Keratinocyte (primary cell): ENCODE measurements at places on chromosomes 16 and 17.

DNA sequence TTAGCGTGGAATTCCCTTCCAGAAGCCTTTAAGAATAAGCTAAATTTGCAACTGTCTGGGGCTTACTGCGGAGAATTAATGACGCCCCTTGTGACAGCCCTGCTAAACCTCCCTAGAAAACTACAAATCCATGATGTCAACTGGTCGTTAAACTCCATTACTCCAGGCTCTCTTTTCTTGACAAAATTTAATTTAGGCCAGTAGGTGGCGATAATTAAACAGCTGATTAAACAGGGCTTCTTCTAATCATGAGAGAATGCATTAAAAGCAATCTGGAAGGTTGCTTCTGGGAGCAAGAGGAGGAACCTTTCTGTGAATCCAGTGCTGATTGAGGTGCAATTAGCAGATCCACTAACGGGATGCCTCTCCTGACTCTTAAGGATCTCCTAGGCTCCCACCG is 8.1 kb upstream of the NLRP1 start:
- no peaks in the 10 kb centered on the region for H3K4me1 ChIP-seq
- H3K36me3 ChIP-seq, result no peaks in the 10 kb centered on the region
- H3K27me3 ChIP-seq, result peaks cover 18% of the 10 kb centered on the region
- no peak overlapping the region for H3K27ac ChIP-seq
- no peak overlapping the region for H3K4me3 ChIP-seq
- DNase-seq, result no peak

DNA sequence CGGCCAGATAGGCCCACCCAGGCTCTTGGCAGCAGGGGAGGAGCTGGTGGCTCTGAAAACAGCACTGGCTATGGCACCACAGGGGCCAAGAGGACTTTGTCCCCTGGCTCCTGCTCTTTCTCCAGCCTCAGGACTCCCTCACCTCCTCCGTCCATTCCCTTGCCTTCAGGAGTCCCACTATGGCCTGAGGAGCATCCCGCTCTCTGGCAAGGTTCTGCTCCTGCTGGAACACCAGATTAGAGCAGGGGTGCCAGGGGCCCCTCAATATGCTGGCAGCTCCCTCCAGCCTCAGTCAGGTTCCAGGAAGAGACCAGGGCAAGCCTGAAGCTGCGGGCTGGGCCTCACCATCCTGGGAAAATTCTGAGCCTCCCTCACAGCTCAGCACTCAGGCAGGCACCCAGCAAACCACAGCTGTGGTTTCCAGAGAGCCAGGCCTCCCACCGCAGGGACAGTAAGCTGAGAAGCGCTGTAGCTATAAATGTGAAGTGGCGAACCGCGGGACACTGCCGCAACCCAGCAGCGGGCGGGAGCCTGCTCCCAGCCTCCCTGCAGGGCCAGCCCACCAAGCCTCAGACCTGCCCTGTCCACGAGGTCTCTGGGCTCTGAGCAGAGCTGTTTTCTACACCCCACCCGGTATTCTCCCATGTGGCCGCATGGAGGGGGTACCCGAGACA is 25.7 kb downstream of the C17orf100 start:
- no peak for DNase-seq
- no peak overlapping the region for H3K4me3 ChIP-seq
- no peak overlapping the region for H3K27ac ChIP-seq
- H3K4me1 ChIP-seq, result peaks cover 19% of the 10 kb centered on the region

GRCh38 chr16:30946671-30947540 is 2.0 kb upstream of the ORAI3 start:
- no peak overlapping the region for H3K4me3 ChIP-seq
- H3K27me3 ChIP-seq, result no peaks in the 10 kb centered on the region
- no peak for DNase-seq
- H3K27ac ChIP-seq, result no peak overlapping the region
- peaks cover 21% of the 10 kb centered on the region for H3K36me3 ChIP-seq

DNA sequence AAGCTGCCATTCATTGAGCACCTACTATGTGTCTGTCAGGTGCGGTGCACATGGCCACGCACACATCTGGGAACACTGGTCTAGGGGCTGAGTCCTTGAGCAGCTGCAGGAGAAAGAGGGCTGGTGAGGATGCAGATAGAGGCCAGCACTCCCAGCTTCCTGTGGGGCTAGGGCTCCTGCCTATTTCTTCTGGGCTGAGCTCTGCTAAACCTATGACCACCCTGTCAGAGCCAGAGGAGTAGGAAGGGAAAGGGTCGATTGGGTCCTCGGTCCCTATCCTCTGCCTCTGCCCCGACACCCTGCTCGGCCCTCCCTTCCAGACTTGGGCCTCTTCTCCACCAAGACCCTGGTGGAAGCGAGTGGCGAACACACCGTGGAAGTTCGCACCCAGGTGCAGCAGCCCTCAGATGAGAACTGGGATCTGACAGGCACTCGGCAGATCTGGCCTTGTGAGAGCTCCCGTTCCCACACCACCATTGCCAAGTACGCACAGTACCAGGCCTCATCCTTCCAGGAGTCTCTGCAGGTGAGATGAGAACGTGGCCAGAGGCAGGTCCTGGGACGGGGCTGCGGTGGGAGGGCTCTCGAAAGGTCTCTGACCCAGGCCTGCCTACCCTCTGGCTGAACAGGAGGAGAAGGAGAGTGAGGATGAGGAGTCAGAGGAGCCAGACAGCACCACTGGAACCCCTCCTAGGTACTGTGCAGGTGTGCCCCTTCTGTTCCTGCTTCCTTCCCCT is 4.0 kb upstream of the TMEM88 start:
- H3K4me3 ChIP-seq, result no peak overlapping the region
- H3K27me3 ChIP-seq, result no peaks in the 10 kb centered on the region
- peaks cover 23% of the 10 kb centered on the region for H3K4me1 ChIP-seq
- H3K27ac ChIP-seq, result no peak overlapping the region
- no peak for DNase-seq

DNA sequence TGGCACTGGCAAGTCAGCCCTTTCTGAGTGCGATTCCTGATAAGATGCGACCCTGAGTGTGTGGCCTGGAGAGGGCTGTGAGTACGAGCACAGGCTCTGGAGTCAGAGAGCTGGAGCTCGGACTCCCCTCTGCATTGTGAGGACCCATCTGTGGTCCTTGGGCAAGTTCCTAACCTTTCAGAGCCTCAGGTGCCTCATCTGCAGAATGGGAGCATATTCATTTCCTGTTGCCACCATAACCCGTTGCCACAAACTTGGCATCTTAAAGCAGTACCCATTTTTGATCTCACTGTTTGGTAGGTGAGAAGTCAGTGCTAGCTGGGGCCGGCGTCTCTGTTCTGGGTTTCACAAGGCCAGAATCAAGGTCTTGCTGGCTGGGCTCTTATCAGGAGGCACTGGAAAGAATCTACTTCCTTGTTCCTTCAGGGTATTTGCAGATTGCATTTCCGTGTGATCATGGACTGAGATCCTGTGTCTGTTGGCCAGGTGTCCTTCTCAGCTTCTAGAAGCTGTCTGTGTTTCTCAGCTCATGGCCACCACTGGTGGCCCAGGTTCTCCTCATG is 20.2 kb downstream of the KNOP1 start:
- DNase-seq, result no peak
- peaks cover 16% of the 10 kb centered on the region for H3K4me1 ChIP-seq
- peaks cover 1% of the 10 kb centered on the region for H3K36me3 ChIP-seq
- H3K27ac ChIP-seq, result no peak overlapping the region
- H3K27me3 ChIP-seq, result no peaks in the 10 kb centered on the region

DNA sequence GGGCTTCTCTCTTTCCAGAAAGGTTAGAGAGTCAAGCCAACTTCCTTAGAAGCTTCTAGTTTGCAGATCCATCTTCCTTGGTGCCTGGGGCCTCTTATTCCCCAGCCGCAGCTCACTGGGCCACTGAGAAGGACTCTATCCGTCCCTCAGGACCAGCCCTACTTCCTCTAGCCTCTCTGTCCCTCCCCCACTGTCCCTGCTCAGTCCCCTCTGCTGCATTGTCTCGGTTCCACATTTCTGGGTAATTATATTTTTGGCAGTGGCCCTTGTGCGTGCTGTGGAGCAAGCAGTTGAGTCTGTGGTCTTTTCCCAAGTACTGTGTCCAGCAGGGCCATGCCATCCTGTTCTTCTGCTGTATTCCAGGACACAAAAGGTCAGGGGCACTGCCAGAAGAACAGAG is 17.8 kb downstream of the IRX3 start:
- no peak overlapping the region for H3K27ac ChIP-seq
- no peaks in the 10 kb centered on the region for H3K4me1 ChIP-seq
- H3K36me3 ChIP-seq, result no peaks in the 10 kb centered on the region
- peaks cover 4% of the 10 kb centered on the region for H3K27me3 ChIP-seq
- DNase-seq, result no peak

DNA sequence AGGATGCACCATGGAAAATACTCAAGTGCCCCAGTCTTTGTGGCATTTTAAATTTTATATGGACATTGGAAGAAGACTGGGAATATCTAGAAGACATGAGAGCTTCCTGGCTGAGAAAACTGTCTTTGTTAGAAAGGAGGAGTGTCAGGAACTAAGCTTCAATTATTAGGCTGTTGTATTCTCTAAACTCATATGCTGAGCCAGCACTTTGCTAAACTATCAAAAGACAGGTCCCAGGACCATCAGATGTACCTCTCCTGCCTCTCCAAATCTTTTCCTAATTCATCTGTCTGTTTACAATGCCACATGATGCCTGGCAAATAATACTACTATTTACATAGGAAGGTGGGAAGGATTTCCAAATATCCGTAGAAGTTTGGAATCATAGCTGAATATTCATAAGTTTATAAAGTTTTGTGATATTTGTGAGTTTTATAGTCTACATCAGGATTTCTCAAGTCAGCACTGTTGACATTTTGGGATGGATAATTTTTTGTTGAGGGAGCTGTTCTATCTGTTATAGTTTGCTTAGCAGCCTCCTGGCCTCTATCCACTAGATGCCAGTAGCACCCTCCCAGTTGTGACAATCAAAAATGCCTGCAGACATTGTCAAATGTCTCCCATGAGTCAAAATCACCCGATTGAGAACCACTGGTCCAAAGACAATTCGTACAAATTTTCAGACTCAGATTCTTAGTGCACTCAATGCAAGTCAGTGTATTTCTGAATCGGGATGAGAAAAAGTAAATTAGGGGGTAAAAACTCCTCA is 61.2 kb upstream of the NETO2 start:
- no peaks in the 10 kb centered on the region for H3K36me3 ChIP-seq
- H3K4me3 ChIP-seq, result no peak overlapping the region
- no peaks in the 10 kb centered on the region for H3K27me3 ChIP-seq
- H3K4me1 ChIP-seq, result no peaks in the 10 kb centered on the region
- no peak for DNase-seq
- H3K27ac ChIP-seq, result no peak overlapping the region

GRCh38 chr16:81569361-81570034 is 124.9 kb downstream of the CMIP start:
- no peak overlapping the region for H3K4me3 ChIP-seq
- H3K4me1 ChIP-seq, result peaks cover 27% of the 10 kb centered on the region
- H3K27me3 ChIP-seq, result no peaks in the 10 kb centered on the region

GRCh38 chr17:76363107-76363842 is 9.6 kb upstream of the PRPSAP1 start:
- H3K36me3 ChIP-seq, result no peaks in the 10 kb centered on the region
- no peaks in the 10 kb centered on the region for H3K27me3 ChIP-seq
- no peak for DNase-seq
- H3K4me3 ChIP-seq, result no peak overlapping the region
- H3K4me1 ChIP-seq, result peaks cover 15% of the 10 kb centered on the region

DNA sequence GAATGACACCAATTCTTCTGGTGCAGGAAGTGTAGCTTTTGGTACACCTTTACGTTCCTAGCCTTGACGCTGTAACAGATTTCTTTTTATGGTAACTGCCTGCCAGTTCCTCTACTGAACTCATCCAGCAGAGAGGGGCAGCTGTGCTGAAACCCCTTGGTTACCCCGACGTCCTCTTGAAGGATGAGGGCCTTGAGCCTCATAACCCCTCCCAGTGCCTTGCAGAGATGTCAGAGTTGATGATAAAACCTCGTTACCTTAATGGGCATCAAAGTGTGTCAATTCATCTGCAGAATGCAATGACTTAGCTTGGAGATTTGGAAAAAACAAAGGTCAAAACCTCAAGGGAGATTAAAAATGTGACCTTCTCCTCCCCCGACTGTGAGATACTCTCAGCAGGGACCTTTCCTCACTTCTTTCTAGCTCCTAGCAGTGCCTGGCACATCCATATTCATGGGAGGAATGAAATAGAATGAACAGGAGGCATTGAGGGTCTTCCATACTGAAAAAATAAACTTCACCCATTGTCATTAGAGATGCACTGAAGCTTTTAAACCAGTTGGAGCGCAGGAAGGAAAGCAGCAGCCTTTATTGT is 69.2 kb downstream of the SDR42E1 start:
- H3K4me1 ChIP-seq, result peaks cover 12% of the 10 kb centered on the region
- no peak overlapping the region for H3K27ac ChIP-seq
- no peaks in the 10 kb centered on the region for H3K27me3 ChIP-seq
- H3K36me3 ChIP-seq, result no peaks in the 10 kb centered on the region
- no peak for DNase-seq
- no peak overlapping the region for H3K4me3 ChIP-seq

- peaks cover 31% of the 10 kb centered on the region for H3K4me1 ChIP-seq
- no peak for DNase-seq
- peaks cover 2% of the 10 kb centered on the region for H3K36me3 ChIP-seq
- H3K27ac ChIP-seq, result no peak overlapping the region
- H3K27me3 ChIP-seq, result no peaks in the 10 kb centered on the region
Observed at GRCh38 chr17:17727111-17727659, 45.9 kb downstream of the RAI1 start.

- H3K36me3 ChIP-seq, result no peaks in the 10 kb centered on the region
- no peak for DNase-seq
- H3K4me3 ChIP-seq, result no peak overlapping the region
- peaks cover 9% of the 10 kb centered on the region for H3K4me1 ChIP-seq
- no peak overlapping the region for H3K27ac ChIP-seq
- H3K27me3 ChIP-seq, result peaks cover 45% of the 10 kb centered on the region
Observed at GRCh38 chr16:84292011-84292410, 2.7 kb upstream of the WFDC1 start.

DNA sequence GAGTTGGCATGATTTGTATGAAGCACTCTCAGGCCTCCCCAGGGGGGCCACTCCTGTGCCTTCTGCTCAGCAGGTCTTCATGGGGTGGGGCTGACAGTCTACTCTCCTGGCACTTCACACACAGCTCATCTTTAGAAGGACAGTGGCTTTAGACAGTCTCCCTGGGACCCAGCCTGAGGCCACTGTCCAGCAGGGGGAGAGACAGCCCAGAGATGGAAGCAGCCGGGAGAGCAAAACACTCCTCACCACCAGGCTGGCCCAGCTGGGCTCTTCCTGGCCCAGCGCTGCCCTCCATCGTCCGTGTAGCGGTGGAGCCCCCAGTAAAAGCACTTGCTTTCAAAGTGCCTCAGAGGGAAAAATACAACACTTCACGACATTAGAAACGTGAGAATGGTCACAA is 62.0 kb upstream of the CRHR1 start:
- no peaks in the 10 kb centered on the region for H3K4me1 ChIP-seq
- no peak overlapping the region for H3K4me3 ChIP-seq
- H3K27ac ChIP-seq, result no peak overlapping the region
- peaks cover 12% of the 10 kb centered on the region for H3K27me3 ChIP-seq
- no peak for DNase-seq

DNA sequence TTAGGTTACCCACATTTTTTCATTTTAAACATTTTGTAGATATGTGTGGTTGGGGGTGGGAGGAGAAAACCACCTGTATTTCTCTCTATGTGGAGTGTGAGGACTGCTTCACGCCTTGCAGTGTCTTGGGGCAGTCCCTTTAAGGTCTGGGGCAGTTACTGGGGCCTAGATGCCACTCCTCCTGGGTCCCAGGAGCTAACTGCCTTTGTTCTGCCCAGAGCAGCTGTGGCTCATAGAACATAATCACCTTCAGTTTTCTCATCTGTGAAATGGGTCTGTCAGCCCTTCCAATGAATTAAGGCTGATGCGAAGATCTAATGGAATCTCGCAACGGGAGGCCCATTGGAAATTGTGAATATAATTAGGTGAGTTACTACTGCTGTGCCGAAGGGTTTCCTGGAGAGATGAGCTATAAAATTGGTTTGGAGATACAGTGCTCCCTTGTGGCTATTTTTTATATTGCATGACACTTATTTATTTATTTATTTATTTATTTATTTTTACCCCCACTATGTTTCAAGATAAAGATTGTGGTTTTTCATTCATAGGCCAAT is 22.9 kb downstream of the DHRS7C start:
- H3K4me1 ChIP-seq, result no peaks in the 10 kb centered on the region
- no peak overlapping the region for H3K4me3 ChIP-seq
- DNase-seq, result no peak
